ENCODE measurements at places on chromosomes 13 and 19.

DNA sequence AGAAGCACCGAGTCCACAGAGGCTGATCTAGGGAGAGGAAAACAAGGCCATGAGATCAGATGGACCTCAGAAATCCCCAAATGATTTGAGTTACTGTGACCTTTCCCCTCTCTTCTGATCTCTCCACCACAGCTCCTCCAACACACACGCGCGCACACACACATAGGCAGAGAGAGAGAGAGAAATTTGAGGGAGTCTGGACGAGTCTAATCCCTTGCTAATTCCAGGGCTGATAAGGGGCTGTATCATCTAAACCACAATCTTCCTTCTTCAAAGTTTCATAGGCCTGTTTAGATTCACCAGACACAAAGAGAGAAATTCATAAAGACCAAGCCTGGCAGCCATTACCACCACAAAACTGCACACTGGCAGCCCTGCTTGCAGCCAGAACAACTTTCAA is 8.6 kb downstream of the ZFP82 start:
- no peak for DNase-seq

DNA sequence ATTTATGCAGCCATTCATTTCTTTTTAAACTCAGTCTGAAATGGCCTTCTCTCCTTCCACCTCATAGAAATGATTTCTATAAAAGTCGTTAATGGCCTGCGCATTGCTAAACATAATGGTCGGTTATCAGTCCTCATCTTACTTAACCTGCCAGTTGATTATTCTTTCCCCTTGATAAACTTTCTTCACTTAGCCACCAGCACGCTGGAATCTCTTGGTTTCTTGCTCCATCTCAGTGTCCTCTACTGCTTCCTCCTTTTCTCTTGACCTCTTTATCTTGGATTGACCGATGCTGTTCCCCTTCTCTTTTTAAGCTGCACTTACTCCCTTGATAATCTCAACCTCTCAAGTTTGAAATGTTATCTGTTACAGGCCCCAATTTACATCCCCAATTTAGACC is 12.2 kb upstream of the CLC start:
- DNase-seq: no peak

DNA sequence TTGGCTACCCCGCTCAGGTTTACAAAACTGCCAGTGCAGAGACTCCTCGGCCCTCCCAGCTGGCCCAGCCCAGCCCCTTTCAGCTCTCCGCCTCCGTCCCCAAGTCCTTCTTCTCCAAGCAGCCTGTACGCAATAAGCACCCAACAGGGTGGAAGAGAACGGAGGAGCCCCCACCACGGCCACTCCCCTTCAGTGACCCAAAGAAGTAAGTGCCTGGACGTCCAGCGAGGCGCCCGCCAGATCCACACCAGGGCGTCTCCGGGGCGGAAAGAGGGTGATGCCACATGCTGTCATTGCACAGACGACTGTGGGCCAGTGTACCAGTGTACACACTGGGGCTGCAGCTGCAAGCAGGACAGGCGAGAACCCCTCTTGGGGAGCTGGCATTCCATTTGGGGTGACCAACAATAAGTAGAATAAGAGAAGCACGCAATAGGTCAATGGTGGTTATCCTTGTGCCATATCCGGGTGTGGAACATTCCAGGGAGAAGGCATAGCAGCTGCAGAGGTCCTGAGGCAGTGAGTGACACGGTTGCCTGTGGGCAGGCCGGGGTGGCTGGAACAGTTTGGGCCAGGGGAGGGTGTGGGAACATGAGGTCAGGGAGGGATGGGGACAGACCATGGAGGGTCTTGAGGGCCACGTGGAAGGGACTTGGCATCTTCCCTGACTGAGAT is 41.3 kb downstream of the DPF1 start:
- peak; percentile 32 for DNase-seq

DNA sequence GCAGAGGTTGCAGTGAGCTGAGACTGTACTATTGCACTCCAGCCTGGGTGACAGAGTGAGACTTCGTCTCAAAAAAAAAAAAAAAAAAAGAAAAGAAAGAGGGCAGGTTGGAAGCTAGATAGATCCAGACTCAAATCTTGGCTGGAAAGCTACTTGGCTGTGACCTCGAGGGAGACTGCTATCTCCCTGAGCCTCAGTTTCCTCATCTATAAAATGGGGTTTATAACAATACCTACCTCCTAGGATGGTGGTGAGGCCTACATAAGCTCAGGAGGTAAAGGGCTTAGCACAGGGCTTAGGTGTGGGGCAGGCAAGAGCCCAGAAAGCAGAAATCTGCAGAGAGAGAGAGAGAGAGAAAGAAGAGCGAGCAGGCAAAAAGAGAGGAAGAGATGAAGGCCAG is 24.2 kb upstream of the DACT3 start:
- no peak for DNase-seq

- DNase-seq: no peak
Measured at GRCh38 chr13:59651479-59651878, 512.2 kb downstream of the DIAPH3 start.

DNA sequence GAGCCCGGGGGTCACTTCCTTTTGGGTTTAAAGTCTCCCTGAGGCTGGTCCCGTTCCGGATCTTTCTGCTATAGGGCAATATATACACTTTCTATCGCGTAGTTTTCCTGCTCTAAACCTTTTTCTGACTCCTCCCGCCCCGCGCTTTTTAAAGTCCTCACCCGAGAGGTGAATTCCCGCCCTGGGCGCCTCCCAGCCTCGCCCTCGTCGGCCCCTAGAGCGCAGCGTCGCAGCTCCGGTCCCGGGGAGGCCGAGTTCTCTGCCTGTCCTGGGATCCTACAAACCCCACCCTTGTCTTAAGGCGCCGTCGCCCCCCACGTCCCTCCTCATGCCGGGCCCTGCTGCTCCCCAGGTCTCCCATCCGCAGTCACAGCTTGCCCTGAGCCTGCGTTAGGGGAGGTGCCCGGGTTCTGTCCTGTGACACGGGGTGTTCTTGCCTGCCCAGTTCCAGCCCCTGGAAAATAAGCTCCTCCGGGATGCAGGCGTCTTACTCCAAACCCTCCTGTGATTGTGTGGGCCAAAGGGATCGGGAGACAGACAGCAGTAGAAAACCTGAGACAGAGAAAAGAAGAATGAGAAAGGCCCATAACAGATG is 491 bp downstream of the ZNF525 start:
- DNase-seq: peak; percentile 83

- peak; percentile 87 for DNase-seq
Measured at GRCh38 chr13:31035185-31035965, 102.9 kb downstream of the TEX26 start.

DNA sequence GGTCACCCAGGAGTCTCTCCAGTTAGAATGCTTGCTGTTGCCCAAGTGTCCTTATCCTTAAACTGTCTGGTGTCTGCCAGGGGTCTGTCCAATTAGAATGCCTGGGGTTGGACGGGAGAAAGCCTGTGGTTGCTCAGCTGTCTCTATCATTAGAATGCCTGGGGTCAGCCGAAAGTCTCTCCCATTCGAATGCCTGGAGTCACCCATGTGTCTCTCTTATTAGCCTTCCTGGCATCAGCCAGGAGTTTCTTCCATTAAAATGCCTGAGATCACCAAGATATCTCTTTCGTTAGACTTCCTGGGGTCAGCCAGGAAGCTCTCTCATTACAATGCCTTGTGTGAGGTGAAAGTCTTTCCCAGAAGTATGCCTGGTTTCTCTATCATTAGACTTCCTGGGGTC is 1521.0 kb downstream of the UQCRFS1 start:
- DNase-seq: no peak

- peak; percentile 60 for DNase-seq
Measured at GRCh38 chr19:6518145-6518911, 12.5 kb upstream of the TNFSF9 start.

DNA sequence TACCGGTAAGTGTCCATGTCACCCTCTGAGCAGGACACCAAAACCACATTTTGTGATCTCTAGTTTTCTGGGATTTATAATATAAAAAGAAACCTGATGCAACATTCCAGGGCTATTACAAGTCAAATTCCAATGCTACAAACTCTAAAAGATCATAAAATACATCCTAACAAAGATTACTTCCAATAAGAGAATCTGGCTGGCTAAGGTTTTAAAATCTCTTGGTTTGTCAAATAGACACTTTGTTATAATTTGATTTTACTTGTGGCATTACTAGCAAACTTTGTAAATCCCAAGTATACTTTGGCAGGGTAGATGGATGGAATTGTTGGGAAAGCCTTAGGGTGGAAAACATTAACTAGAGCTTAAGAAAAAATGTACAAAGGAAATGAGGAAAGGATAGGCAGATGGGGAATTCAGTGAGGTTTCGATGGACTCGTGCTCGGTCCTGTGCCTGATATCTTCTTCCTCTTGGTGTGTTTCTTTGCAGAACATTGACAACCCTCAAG is 74.0 kb upstream of the POMP start:
- no peak for DNase-seq

DNA sequence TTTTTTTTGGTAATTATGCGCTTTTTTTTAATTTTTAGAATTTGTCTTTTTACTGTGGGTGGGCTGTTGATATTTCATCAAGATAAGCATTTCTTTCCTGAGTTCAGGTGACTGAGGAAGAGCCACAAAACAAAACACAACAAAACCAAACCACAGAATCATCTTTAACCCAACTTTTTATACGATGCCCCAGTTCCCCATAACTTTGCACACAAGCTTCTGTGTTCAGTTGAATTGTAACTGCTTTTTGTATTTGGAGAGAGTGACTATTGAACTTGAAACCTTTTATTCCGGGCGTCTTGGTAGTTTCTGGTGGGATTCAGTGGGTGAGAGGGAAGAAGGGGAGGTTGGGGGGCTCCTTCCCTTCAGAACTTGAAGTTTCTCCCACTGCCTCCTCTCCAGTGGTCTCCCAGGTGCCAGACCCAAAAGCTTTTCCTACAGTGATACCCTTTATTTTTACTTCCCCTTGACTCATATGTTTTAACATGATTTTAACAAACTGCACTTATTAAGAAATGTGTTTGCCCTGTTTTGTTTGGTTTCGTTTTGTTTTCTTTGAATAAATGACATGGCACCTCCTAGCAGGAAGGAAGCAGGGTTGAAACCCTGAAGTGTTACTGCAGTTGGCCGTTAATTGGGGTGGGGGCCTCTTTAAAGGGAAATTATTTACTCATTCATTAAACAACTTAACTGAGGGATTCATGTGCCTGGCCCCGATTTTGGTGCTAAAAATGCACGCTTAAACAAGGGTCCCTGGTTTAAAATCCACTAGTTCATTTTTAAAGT is 2.7 kb upstream of the CCDC97 start:
- DNase-seq: no peak

Measured in osteoblast (primary cell).